Diencephalon (tissue), 1 donor: ENCODE measurements at places on chromosomes 2 and 18. TPM values are rescaled to one million over a fixed set of nuclear protein-coding genes. Genes with fewer than 3 reads are reported as not detected.

CCL20 gene
- not detected for total RNA-seq

CTDSP1 gene
- total RNA-seq: 18.7 TPM

CCDC178 gene
- 2.3 TPM for total RNA-seq

COL4A3 gene
- total RNA-seq: 1.8 TPM

TRIM54 gene
- not detected for total RNA-seq

MARCO gene
- total RNA-seq: not detected

ANKRD30BL gene
- total RNA-seq: 21.7 TPM

LCT gene
- not detected for total RNA-seq

STPG4 gene
- not detected for total RNA-seq

NPHP1 gene
- total RNA-seq: 12.9 TPM

SLC9A2 gene
- total RNA-seq: 1.8 TPM

SYT4 gene
- 357 TPM for total RNA-seq

KRTCAP3 gene
- 0.46 TPM for total RNA-seq

ILKAP gene
- total RNA-seq: 55.1 TPM

C2orf80 gene
- 38.1 TPM for total RNA-seq

COL5A2 gene
- 19.1 TPM for total RNA-seq

KCNJ13 gene
- 9.2 TPM for total RNA-seq

B3GNT7 gene
- total RNA-seq: 9.0 TPM

NEU4 gene
- total RNA-seq: 0.92 TPM

TEX44 gene
- total RNA-seq: not detected

CKAP2L gene
- 4.2 TPM for total RNA-seq

GREB1L gene
- 11.1 TPM for total RNA-seq

LOXHD1 gene
- total RNA-seq: 0.23 TPM

RPIA gene
- total RNA-seq: 7.8 TPM

STEAP3 gene
- total RNA-seq: 1.8 TPM

STON1 gene
- total RNA-seq: 7.6 TPM

GCKR gene
- total RNA-seq: 0.69 TPM

CGREF1 gene
- 28.8 TPM for total RNA-seq

GPR35 gene
- 0.46 TPM for total RNA-seq

ZRANB3 gene
- total RNA-seq: 16.1 TPM

RAX gene
- total RNA-seq: 0.23 TPM

FHOD3 gene
- total RNA-seq: 50.5 TPM

SLC9A4 gene
- 0.69 TPM for total RNA-seq

DNAJC5G gene
- 0.23 TPM for total RNA-seq

MTX2 gene
- total RNA-seq: 55.6 TPM

RPRM gene
- total RNA-seq: 21.5 TPM

REEP1 gene
- 200 TPM for total RNA-seq

DSG4 gene
- not detected for total RNA-seq

ERICH2 gene
- 1.6 TPM for total RNA-seq

RAB6C gene
- 2.5 TPM for total RNA-seq

GCG gene
- total RNA-seq: not detected

VAMP5 gene
- total RNA-seq: 5.1 TPM

SIX3 gene
- total RNA-seq: 7.4 TPM

CELF4 gene
- total RNA-seq: 150 TPM

CRYGD gene
- 3.7 TPM for total RNA-seq

PRSS56 gene
- total RNA-seq: 1.6 TPM

HPCAL1 gene
- total RNA-seq: 42.4 TPM

FMNL2 gene
- total RNA-seq: 80.5 TPM

UGT1A6 gene
- not detected for total RNA-seq

CFAP221 gene
- total RNA-seq: 25.4 TPM
